ENCODE measurements at places on chromosomes 5 and 9. TPM values are rescaled to one million over a fixed set of nuclear protein-coding genes. Genes with fewer than 3 reads are reported as not detected.

GRCh38 chr9:13626601-13627000 is 347.1 kb upstream of the MPDZ start:
- no peak for ATAC-seq

- ATAC-seq: no peak
Observed at GRCh38 chr5:43101491-43101890, 19.2 kb upstream of the ZNF131 start.

GRCh38 chr5:14118551-14119320 is 24.4 kb upstream of the TRIO start:
- ATAC-seq: no peak

DNA sequence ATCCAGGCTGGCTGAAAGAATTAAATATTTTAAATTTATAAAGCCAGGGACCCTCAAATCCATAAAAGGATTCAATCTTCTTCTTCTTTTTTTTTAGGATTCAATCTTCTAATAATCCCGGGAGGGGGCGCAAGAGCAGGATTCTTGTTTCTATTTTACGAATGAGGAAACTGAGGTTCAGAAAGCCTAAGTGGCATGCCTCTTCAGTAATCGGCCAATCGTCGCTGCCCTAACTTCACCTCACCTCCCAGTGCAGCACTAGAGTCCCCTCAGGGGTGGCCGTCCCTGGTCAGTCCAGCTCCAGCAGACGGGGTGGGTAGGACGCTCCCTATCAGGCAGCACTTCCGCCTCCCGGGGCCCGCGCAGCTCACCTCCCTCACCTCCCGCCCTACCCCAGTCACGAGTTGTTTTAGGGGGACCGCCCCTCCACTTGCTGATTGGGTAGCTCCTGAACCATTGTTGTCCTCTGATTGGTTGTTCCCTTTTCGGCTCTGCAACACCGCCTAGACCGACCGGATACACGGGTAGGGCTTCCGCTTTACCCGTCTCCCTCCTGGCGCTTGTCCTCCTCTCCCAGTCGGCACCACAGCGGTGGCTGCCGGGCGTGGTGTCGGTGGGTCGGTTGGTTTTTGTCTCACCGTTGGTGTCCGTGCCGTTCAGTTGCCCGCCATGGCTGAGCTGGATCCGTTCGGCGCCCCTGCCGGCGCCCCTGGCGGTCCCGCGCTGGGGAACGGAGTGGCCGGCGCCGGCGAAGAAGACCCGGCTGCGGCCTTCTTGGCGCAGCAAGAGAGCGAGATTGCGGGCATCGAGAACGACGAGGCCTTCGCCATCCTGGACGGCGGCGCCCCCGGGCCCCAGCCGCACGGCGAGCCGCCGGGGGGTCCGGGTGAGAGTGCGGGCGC is at the start of gene CLTA:
Gene CLTA (plus strand): TSS at position 534 of the 902 bp plus-strand sequence. CDS start 136 bp downstream, at position 670.
- ATAC-seq: peak; percentile 99

DNA sequence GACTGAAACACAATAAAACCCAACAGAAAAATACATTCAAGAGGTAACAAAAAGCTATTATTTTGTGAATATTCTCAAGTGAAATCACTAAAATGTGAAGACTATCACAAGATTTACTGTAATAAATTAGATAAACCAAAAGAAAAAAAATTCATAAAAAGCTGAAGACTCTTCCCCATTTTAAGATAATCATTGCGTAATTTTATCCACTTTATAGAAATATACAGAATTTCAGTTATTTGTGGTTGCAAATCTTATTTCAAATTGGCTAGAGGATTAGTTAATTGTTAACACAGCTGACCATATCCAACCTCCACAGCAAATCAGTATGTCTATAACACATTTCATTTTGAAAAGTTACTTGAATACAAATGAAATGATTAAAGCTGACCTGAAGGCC is 7.7 kb upstream of the TMEM267 start:
- ATAC-seq: no peak

DNA sequence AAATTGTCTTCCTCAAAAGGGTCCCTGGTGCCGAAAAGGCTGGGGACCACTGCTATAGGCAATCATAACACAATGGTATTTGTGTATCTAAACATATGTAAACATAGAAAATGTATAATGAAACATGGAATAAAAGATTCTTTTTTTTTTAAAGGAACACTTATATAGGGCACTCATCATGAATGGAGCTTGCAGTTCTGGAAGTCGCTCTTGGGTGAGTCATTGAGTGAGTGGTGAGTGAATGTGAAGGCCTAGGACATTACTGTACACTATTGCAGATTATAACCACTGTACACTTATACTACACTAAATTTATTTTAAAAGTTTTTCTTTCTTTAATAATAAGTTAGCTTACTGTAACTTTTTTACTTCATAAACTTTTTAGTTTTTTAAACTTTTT is 176.4 kb downstream of the ARRDC3 start:
- ATAC-seq: no peak

GRCh38 chr9:34369636-34370035 is 7.1 kb downstream of the MYORG start:
- no peak for ATAC-seq

GRCh38 chr9:91516081-91516480 is 92.4 kb upstream of the NFIL3 start:
- no peak for ATAC-seq

GRCh38 chr5:93794954-93795353 is 53.6 kb upstream of the POU5F2 start:
- no peak for ATAC-seq

DNA sequence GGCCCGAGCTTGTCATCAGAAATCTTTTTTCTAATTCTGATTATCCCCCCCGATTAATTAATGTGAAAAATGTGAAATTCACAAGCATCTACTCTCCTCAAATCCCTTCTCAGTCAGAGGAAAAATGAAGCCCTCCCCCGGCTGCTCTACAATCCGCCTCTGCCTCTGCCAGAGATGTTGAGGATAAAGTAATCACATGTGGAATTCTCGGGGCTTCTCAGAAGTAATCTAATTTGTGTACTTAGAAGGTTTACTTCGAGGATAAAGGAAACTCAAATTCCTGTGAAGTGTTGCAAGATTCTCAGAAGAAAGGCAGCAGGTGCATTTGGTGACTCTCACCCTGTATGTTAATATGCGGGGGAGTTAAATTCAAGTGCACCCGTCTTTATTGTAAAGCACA is 726.1 kb upstream of the ADAMTS16 start:
- ATAC-seq: no peak

- ATAC-seq: no peak
Observed at GRCh38 chr5:168585119-168585856, 6.1 kb upstream of the PANK3 start.

- ATAC-seq: peak; percentile 77
Observed at GRCh38 chr5:149938791-149939358, 5.7 kb downstream of the PDE6A start.

DNA sequence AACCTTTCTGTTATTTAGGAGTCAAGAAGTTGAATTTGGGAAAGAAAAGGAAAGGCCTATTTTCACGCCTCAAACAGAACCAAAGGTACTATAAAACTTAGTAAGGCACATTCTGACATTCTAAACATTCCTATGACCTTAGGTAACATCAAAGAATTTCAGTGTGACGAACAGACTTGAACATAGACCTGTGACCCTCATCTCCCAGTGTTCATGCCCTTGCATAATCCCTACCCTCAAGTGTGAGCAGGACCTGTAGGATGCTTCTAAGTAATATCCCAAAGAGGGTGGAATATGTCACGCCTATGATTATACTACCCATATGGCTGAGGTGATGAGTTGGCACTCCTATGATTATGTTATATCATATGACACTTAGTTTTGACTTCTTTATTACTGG is 540.9 kb downstream of the KIF4B start:
- ATAC-seq: no peak

GRCh38 chr5:66769030-66769733 is 173.0 kb downstream of the MAST4 start:
- ATAC-seq: no peak

Gene TLR4
- not detected for total RNA-seq

Gene NIPAL4
- 0.65 TPM for total RNA-seq
